ENCODE measurements at places on chromosomes 4 and X. TPM values are rescaled to one million over a fixed set of nuclear protein-coding genes. Genes with fewer than 3 reads are reported as not detected.

DNA sequence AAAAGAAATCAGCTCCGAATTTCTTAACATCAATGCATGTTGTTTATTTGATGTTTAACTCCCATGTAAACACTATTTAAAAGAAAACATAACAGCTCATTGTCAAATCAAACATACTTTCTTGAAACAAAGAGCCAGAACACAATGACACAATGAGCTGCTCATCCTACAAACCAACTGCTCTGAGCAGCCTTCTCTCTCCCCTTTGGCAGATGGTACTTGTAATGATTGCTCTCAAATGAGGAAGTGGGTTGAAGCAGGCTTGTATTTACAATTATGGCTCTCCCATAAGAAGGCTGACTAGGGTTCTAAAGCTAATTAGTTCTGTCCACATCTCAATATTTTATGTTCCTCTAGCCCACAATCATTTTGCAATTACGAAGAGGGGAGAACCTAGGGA lies 637.8 kb upstream of the ADGRL3 start:
- H3K27ac ChIP-seq = no peak overlapping the region
- H3K4me1 ChIP-seq = peaks cover 6% of the 10 kb centered on the region
- no peaks in the 10 kb centered on the region for H3K36me3 ChIP-seq
- H3K4me3 ChIP-seq = peak overlapping the region; percentile 14

APOOL gene
- total RNA-seq = 12.9 TPM

FSTL5 gene
- total RNA-seq = 0.50 TPM

ASB9 gene
- total RNA-seq = 0.29 TPM

STPG2 gene
- total RNA-seq = 0.41 TPM

- no peaks in the 10 kb centered on the region for H3K27me3 ChIP-seq
- no peak overlapping the region for H3K4me3 ChIP-seq
- no peaks in the 10 kb centered on the region for H3K36me3 ChIP-seq
- H3K4me1 ChIP-seq = no peaks in the 10 kb centered on the region
- H3K27ac ChIP-seq = no peak overlapping the region
These were observed 21.4 kb downstream of the GAB3 start for GRCh38 chrX:154729439-154729838.

DNA sequence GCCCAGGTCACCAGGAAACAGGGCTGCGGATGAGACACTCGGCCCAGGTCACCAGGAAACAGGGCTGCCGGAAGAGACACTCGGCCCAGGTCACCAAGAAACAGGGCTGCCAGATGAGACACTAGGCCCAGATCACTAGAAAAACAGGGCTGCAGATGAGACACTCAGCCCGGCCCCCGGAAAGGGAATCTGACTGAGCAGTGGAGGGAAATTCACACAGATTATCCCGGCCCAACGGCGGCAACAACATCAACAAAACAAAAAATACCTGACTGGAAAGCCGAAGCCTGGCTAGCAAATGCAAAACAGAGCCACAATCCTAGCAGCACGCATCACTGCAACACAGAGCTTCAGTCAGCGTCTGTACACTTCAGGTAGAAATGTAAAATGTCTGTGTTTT lies 20.7 kb downstream of the AFAP1 start:
- peaks cover 9% of the 10 kb centered on the region for H3K36me3 ChIP-seq
- no peak overlapping the region for H3K4me3 ChIP-seq
- no peaks in the 10 kb centered on the region for H3K4me1 ChIP-seq
- no peak for DNase-seq
- H3K27me3 ChIP-seq = no peaks in the 10 kb centered on the region

NIPAL1 gene
- total RNA-seq = 3.4 TPM

GRCh38 chrX:115362334-115363095 lies 73.0 kb downstream of the LUZP4 start:
- no peaks in the 10 kb centered on the region for H3K36me3 ChIP-seq
- no peak overlapping the region for H3K27ac ChIP-seq
- no peaks in the 10 kb centered on the region for H3K4me1 ChIP-seq

DNA sequence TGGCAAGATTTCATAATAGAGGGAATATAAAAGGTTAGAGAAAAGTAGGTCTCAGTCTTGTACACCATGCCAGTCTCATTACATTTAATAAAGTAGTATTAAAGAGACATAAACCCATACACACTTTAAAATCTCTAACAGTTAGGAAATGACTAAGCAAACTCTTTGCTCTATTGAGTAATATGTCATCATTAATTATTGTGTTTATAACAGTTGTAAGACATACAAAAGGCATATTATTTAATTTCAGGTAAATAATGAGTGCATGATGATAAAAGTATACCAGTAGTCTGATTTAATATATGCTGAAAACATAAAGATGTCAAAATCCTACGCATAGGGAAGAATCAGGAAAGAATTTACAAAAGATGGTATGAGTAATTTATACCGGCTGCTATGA lies 31.0 kb upstream of the FGG start:
- H3K4me1 ChIP-seq = no peaks in the 10 kb centered on the region
- no peaks in the 10 kb centered on the region for H3K36me3 ChIP-seq
- DNase-seq = no peak
- no peak overlapping the region for H3K4me3 ChIP-seq
- no peaks in the 10 kb centered on the region for H3K27me3 ChIP-seq

CACNA1F gene
- 0.47 TPM for total RNA-seq

BEX1 gene
- 88.9 TPM for total RNA-seq

SOWAHD gene
- 2.7 TPM for total RNA-seq

DNA sequence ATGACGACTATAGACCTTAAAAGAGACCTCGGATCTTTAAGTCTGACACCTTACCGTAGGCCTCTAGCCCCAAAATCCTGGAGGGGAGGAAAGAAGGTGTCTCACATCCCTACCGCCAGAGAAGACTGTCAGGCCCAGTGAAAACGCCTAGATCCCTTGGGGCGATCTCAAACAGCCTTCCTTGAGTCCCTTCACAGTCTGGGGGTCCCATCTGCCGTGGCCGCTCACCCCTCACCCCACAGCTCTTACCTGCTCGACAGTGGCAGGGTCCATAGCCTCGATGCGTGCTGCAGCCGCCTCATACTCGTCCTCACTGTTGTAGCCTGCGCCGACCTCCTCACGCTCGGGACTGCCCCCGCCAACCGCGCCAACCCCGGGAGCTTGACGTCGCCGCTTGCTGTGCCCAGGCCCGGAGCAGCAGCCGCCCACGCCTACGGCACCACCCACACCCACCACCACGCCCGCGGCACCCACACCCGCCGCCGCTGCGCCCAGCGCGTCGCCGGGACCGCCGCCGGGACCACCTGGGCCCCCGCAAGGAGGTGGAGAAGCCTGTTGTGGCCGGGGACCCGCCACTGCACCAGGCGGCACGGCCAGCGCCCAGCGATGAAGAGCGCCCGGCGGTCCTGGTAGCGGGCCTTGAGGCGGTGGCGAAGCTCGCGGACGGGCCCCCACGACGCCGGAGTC lies 536 bp downstream of the OTUD5 start:
- peaks cover 24% of the 10 kb centered on the region for H3K36me3 ChIP-seq
- H3K27me3 ChIP-seq = no peaks in the 10 kb centered on the region
- DNase-seq = no peak
- H3K4me1 ChIP-seq = no peaks in the 10 kb centered on the region
- H3K4me3 ChIP-seq = peak overlapping the region; percentile 84

MAGEB4 gene
- not detected for total RNA-seq

ERCC6L gene
- total RNA-seq = 4.8 TPM

DNA sequence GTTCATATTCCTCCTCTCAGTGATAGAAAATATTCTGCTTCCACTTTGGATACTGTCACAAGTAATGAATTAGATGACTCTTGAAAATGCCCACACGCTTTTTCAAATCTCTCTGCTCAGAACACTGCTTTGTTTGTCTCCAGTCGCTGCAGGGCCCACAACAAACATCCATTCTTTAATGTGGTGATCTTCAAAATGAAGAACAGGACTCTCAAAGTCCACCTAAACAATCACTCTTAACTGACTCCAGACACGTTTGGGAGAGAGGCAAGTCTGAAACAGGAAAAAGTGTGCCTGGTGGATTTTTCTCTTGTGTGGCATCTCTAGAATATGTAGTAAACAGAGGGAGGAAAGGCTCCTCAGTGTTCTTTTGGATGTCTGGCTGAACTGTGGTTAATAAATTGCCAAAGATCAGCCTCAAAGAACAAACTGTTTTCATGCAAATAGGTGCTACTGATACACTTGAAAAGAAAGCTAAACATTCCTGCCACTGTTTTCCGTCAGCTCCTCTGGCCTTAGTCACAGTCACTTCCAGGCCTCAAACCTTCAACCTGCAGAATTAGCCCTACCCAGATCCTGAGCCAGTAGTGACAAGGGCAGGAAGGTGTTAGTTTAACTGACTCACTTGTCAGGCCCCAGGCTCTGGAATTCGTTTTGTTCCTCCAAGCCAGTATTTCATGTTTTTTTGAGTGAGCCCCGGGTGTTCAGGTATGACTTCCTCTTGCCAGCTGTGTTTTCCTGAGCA lies 259.6 kb upstream of the GPC4 start:
- no peak overlapping the region for H3K4me3 ChIP-seq
- no peaks in the 10 kb centered on the region for H3K27me3 ChIP-seq
- H3K27ac ChIP-seq = no peak overlapping the region
- H3K36me3 ChIP-seq = no peaks in the 10 kb centered on the region

DNA sequence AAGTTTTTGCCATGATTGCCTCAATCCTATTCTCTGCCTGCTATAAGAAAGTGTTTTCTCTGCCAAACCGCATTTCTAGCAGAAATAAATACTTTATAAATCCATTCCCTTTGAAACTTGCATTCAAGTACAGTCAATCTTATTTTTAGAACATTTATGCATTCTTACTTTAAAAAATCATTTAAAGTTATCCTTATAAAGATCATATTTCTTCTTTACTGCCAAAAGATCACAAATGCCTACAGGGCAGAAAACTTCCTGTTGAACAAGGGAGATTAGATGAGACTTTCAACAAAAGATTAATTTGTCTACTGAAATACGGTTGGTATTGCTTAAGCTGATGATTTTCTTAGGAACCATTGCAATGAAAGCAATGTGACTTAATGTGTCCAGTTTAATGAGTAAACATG lies 207.2 kb upstream of the SLIT2 start:
- H3K4me1 ChIP-seq = no peaks in the 10 kb centered on the region
- no peak for DNase-seq
- no peak overlapping the region for H3K4me3 ChIP-seq

DNA sequence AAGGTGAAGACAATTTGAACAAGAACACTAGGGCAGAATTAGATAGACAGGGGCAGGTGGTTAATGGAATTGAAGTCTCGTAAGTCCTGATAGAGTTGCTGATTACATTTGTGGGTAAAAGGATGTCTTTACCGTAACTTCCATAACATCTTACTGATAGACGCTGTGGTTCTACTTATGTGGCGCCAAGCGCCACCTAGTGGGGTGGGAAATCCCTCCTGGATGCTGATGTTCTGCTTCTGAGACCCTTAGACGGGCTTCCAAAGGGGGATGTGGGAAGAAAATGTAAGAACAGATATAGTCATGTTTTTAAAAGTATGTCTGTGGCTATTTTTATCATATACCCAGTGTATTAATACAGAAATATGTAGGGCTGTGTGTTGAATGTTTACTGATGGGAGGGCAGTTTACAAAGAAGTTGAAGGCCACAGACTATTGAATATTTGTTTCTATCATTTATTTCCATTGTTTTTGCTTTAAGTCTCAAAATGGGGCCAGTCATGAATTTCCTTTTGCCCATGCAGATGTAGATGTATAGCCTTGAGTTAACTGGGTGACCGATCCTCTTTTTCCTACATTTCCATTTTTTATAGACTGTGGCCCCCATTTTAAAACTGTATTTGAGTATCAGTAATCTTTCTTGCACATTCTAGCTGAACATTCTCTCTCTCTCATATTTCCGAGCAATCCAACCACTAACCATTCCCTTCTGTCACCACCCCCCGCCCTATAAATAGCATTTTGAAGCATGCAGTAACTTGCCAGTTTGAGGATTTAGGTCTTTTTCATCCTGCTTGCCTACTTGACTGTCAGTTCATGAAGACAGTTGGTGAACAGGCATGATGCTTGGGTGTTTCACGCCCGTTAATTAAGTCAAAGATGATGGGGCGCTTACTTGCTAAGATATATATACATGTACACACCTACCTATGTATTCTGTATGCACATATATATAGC lies 12.1 kb upstream of the TLR8 start:
- no peaks in the 10 kb centered on the region for H3K36me3 ChIP-seq
- H3K27ac ChIP-seq = no peak overlapping the region
- H3K4me1 ChIP-seq = no peaks in the 10 kb centered on the region
- no peaks in the 10 kb centered on the region for H3K27me3 ChIP-seq

GRCh38 chr4:1792832-1793495 lies at the start of gene FGFR3:
FGFR3 (plus strand) TSS chr4:1793293; CDS start chr4:1793935, 642 bp downstream.
- peaks cover 7% of the 10 kb centered on the region for H3K4me1 ChIP-seq
- peak within 1 kb of the TSS; percentile 80 for H3K4me3 ChIP-seq
- no peak within 1 kb of the TSS for H3K27ac ChIP-seq
- H3K36me3 ChIP-seq = no peaks in the 10 kb centered on the region
- peaks cover 17% of the 10 kb centered on the region for H3K27me3 ChIP-seq

FHIP1A gene
- 29.2 TPM for total RNA-seq

CFI gene
- total RNA-seq = not detected

- H3K36me3 ChIP-seq = no peaks in the 10 kb centered on the region
- no peaks in the 10 kb centered on the region for H3K4me1 ChIP-seq
- H3K27me3 ChIP-seq = no peaks in the 10 kb centered on the region
- no peak overlapping the region for H3K4me3 ChIP-seq
- no peak overlapping the region for H3K27ac ChIP-seq
These were observed 1124.0 kb upstream of the TENM3 start for GRCh38 chr4:181119186-181119585.

DNA sequence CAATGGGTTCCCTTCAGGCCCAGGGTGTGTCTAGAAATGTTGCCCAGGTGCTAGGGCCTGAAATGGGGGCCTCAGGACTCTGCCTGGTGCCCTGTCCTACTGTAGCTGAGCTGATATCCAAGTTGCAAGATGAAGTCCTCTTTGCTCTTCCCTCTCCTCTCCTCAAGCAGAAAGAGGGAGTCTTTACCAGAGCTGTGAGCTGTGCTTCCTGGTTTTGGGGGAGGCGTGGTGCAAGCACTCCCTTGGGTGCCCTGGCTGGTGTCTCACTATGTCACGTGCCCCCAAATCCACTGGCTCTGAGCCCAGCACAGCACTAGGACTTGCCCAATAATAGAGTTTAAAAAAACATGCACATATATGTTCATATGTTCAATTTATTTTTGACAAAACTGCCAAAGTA lies 29.3 kb upstream of the CT47A1 start:
- H3K4me3 ChIP-seq = no peak overlapping the region
- DNase-seq = no peak
- no peaks in the 10 kb centered on the region for H3K36me3 ChIP-seq
- H3K4me1 ChIP-seq = no peaks in the 10 kb centered on the region

DNA sequence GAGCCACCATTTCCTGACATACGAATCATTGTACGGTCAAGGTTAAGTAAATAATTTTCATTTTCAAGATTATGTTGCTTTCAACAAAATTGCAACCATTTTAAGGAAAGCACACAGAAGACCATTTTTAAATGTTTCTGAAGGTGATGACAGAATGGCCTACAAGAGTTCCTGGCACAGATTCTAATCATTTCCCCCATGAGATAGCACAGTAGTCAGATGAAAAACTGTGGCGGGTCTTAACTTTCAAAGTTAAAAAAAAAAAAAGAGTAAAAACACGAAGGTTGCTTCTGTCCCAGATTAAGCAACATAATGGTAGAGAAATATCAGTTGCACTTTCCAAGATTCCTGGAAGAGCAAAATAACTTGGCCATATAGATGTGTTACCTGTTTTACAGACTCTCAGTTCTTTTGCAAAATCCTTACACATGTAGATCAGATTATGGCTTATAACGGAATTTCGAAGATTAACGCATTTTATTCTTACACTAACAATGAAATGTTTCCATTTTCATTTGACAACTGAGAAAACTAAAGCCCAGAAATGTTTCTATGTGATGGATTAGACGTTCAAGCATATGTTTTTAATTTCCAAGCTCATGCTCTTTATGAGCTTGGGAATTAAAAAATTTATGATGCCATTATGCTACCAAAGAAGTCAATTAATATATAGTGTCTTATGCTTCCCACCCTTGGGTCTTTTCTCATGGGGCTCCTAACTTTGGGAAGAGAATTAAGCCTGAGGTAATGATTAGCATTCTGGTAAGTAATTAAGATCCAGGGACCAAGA lies 335.1 kb upstream of the CLNK start:
- no peak for DNase-seq
- no peaks in the 10 kb centered on the region for H3K4me1 ChIP-seq
- H3K36me3 ChIP-seq = no peaks in the 10 kb centered on the region
- no peaks in the 10 kb centered on the region for H3K27me3 ChIP-seq
- no peak overlapping the region for H3K4me3 ChIP-seq
